ENCODE measurements at places on chromosomes 6 and 20. TPM values are rescaled to one million over a fixed set of nuclear protein-coding genes. Genes with fewer than 3 reads are reported as not detected.

Gene EDN3
- total RNA-seq = not detected

Gene UBE2C
- total RNA-seq = 1.7 TPM

Gene SLC17A2
- total RNA-seq = not detected

Gene SYCP2L
- total RNA-seq = 21.5 TPM

Gene GRM1
- not detected for total RNA-seq

Gene PRRC2A
- 332 TPM for total RNA-seq

Gene GSTA3
- total RNA-seq = not detected

Gene CDH26
- total RNA-seq = 0.22 TPM

Gene STXBP5
- total RNA-seq = 115 TPM

Gene PAK5
- total RNA-seq = not detected

Gene ATXN1
- total RNA-seq = 0.60 TPM

Gene ISM1
- total RNA-seq = not detected

Gene TAP1
- 5.5 TPM for total RNA-seq

Gene MAFB
- 0.04 TPM for total RNA-seq

Gene SSTR4
- total RNA-seq = not detected

Gene PHACTR3
- not detected for total RNA-seq

Gene BPIFB1
- total RNA-seq = not detected

Gene TRIM31
- not detected for total RNA-seq

Gene FABP7
- not detected for total RNA-seq

Gene MEI4
- not detected for total RNA-seq

Gene TRAPPC3L
- not detected for total RNA-seq

Gene MAK
- total RNA-seq = 0.54 TPM

Gene C2
- total RNA-seq = 1.1 TPM

Gene WFDC5
- total RNA-seq = not detected

Gene STMN3
- total RNA-seq = 50.2 TPM

Gene GHRH
- not detected for total RNA-seq

Gene SNAP25
- total RNA-seq = not detected

Gene KCNB1
- total RNA-seq = not detected

Gene EYS
- total RNA-seq = 0.13 TPM

Gene ZSCAN23
- 0.22 TPM for total RNA-seq

Gene ZNF335
- 16.0 TPM for total RNA-seq

Gene PGC
- 0.81 TPM for total RNA-seq

Gene HLA-DPB1
- total RNA-seq = 0.66 TPM

Gene CGA
- not detected for total RNA-seq

Gene SLC25A27
- not detected for total RNA-seq

Gene PNPLA1
- total RNA-seq = 0.11 TPM

Gene ECT2L
- not detected for total RNA-seq

Gene KIF13A
- total RNA-seq = 30.1 TPM

Gene SOX4
- 0.29 TPM for total RNA-seq

Gene FAM83C
- not detected for total RNA-seq

Gene HDGFL1
- total RNA-seq = 0.38 TPM

Gene FUT9
- not detected for total RNA-seq

Gene SDCBP2
- total RNA-seq = 1.2 TPM

Gene C4B
- 8.5 TPM for total RNA-seq

Gene CCN6
- total RNA-seq = 0.47 TPM

Gene RRAGD
- total RNA-seq = 0.04 TPM
